Activated CD4-positive, alpha-beta memory T cell treated with anti-CD3 and anti-CD28 coated beads, Interleukin-2, amount 10 ng/mL, durations not matched to agents 7 days and 5 days (primary cell): ENCODE measurements at places on chromosomes 6 and 20.

- H3K4me1 ChIP-seq: peaks cover 15% of the 10 kb centered on the region
- H3K27me3 ChIP-seq: no peaks in the 10 kb centered on the region
- peaks cover 33% of the 10 kb centered on the region for H3K36me3 ChIP-seq
- no peak overlapping the region for H3K4me3 ChIP-seq
- no peak overlapping the region for H3K27ac ChIP-seq
Measured at GRCh38 chr20:56447227-56447626, 21.2 kb upstream of the RTF2 start.

- H3K4me3 ChIP-seq: no peak overlapping the region
- no peaks in the 10 kb centered on the region for H3K4me1 ChIP-seq
- no peak overlapping the region for H3K27ac ChIP-seq
- peaks cover 4% of the 10 kb centered on the region for H3K27me3 ChIP-seq
Measured at GRCh38 chr6:78830805-78831204, 36.5 kb upstream of the IRAK1BP1 start.

GRCh38 chr20:48697845-48698491, 129.8 kb downstream of the PREX1 start:
- no peaks in the 10 kb centered on the region for H3K27me3 ChIP-seq
- H3K36me3 ChIP-seq: peaks cover 81% of the 10 kb centered on the region
- DNase-seq: peak; percentile 31
- H3K4me1 ChIP-seq: peaks cover 42% of the 10 kb centered on the region

GRCh38 chr20:25470045-25470444, 62.6 kb downstream of the GINS1 start:
- no peaks in the 10 kb centered on the region for H3K4me1 ChIP-seq
- no peaks in the 10 kb centered on the region for H3K36me3 ChIP-seq
- peak; percentile 44 for DNase-seq
- no peaks in the 10 kb centered on the region for H3K27me3 ChIP-seq
- no peak overlapping the region for H3K4me3 ChIP-seq

DNA sequence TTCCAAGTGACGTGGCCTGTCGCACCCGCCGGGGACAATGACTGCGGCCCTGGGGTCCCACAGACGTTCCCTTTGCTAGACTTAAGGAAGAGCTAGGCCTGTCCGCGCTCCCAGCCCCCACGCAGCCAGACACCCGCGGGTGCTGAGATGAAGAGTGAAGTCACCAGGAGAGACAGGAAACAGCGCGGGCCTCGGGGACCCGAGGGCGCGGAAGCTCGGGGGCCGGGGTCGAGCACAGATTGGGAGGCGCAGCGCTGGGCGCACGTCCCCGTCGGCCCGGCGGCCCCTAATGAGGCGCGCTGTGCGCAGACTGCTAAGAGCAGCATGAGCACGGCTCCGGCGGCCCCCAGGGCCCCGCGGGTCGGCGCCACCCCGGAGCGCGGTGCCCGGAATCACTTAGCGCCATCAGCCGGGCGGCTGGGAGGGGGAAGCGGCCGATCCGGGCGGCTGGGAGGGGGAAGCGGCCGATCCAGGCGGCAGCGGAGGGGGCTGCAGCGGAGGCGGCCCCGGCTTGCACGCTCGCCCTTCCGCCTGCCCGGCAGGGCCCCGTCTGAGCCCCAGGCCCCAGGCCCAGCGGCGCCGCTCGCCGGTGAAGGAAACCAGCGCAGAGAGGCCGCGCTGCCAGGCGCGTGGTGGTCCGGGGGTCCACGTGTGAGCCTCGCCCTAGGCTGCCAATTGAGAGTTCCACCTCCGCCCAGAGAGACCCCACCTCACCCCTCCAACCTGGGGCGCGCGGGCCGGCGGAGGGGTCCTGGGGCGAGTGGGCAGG, 8.3 kb upstream of the AVP start:
- peak overlapping the region; percentile 74 for H3K4me3 ChIP-seq
- no peak overlapping the region for H3K27ac ChIP-seq
- H3K36me3 ChIP-seq: no peaks in the 10 kb centered on the region

- peaks cover 6% of the 10 kb centered on the region for H3K27me3 ChIP-seq
- H3K27ac ChIP-seq: no peak overlapping the region
- DNase-seq: no peak
- no peaks in the 10 kb centered on the region for H3K4me1 ChIP-seq
- H3K4me3 ChIP-seq: no peak overlapping the region
Measured at GRCh38 chr6:167529444-167530335, 204.8 kb downstream of the TTLL2 start.

DNA sequence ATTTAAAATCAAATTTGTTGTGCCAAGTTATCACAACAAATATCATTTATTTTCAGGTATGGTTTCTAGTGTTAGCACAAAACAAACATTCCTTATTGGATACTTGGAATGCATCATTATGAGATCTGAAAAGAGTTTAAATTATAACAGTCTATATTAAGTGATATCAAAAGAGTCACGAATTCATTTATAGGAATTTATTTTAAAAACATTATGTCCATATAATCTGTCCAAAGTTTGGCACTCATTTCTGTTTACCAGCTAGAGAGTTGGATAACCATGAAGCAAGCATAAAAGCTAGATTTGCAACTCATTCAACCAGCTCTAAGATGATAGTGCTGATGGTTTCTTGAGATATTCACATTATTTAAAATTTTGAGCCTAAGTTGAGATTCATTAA, 453.2 kb downstream of the DOK5 start:
- no peaks in the 10 kb centered on the region for H3K36me3 ChIP-seq
- no peaks in the 10 kb centered on the region for H3K27me3 ChIP-seq
- DNase-seq: no peak
- no peak overlapping the region for H3K4me3 ChIP-seq
- no peaks in the 10 kb centered on the region for H3K4me1 ChIP-seq
